ENCODE measurements at places on chromosomes 4 and X.
A peak's percentile ranks its signal among the peaks of the same experiment; 100 is the strongest.

- no peak for DNase-seq
Observed at GRCh38 chrX:91434351-91435168, at the start of gene PABPC5. Gene PABPC5 (plus strand): TSS chrX:91434839. CDS start chrX:91435578, 739 bp downstream.

DNA sequence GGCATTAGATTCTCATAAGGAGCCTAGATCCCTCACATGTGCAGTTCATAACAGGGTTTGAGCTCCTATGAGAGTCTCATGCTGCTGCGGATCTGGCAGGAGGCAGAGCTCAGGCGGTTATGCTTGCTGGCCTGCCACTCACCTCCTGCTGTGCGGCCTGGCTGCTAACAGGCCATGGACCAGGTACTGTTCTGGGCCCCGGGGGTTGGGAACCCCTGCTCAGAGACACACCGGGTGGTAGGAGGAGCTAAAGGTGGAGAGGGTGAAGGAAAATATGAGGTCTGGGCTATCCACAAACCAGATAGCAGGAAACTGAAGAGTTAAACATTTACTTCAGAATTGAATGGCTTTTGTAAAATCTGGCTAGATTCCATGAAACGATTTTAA lies 5.9 kb upstream of the F11 start:
- no peak for DNase-seq

DNA sequence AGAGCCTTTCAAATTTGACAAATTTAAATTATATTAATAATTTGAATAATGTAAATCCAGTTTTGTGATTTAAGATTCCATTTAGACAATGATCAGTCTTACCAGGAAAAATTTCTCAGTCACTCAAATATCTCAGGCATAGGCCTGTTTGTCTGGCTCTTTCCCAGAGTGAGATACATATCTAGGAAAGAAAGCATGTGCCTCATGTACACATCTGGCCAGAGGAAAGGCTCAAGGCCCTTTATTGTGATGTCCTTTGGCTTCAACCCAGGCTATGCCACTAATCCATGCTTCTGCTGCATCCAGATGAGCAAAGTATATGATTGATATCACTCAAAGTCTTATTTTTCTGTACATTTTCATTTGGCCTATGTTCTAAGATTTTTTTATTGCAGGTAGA lies 473.3 kb upstream of the ADGRL3 start:
- DNase-seq: no peak

- DNase-seq: no peak
Observed at GRCh38 chrX:9865804-9866472, 79.7 kb downstream of the SHROOM2 start.

GRCh38 chrX:65686236-65686635 lies 18.8 kb downstream of the MSN start:
- DNase-seq: no peak

DNA sequence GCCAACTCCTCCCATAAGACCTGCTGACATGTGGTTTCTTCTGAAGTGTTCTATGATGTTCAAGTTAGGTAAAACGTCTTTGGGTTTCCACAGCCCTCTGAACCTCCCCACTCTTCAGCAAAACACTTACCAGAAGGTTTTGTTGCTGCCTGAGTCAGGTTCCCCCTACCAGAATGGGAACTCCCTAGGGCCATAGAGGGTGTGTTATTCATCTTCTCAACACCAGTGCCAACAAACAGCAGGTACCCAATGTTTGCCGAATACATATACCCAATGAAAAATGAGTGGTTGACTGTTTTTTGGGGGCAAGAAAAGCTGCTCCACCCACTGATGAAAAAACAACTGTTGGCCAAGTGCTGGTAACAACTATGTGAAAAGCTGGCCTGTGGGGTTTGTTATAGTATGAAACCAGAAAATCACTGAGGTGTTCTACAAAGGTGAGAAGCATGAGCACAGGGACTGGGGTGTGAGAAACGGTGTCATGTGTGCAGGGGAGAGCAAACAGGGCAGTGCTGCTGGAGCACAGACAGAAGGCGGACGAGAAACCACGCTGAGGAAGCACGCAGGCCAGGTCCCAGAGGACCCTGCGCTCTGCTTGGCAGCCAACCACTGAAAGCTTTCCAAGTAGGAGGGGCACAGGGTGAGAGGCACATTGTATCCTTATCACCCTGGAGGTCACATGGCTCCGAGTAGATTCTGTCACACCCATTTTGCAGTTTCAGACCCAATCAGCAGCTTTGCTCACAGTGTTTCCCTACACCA lies 28.8 kb downstream of the ATP8A1 start:
- DNase-seq: peak; percentile 18

GRCh38 chr4:153260132-153260531 lies 55.9 kb downstream of the TRIM2 start:
- DNase-seq: no peak

DNA sequence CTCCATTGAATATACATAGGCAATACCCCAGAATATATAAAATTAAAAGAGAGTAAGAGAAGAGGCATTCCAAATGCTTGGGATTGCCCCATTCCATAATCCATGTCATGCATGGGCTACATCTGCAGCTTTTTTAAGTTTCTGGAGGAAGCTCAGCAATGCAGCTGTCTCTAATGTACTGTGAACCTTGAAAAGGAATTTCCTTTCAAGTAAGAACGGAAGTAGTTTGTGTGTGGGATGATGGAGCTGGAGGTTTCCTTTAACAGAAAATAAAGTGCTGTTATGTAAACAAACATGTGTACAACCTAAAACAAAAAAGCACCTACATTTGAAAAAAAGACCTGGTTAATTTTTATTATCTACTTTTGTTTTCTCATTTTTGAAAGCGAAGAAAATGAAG lies 303.5 kb downstream of the BMPR1B start:
- no peak for DNase-seq

DNA sequence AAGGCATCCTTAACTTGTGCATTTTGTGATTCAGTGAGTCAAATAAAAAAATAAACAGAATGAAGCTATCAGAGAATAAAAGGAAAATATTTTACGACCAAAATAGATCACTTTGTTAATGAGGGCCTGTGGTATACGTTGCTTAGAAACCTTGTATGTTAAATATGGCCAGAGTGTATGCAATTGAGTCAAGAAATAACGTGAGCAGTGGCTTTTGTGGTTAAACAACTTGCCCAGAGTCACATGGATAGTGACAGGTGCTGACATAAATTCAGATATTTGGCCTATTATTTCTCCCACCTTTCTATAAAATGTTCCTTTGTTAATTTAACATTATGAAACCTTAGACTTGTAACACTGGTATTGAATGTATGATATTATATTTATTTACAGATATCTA lies 393.4 kb downstream of the PABPC4L start:
- DNase-seq: no peak

DNA sequence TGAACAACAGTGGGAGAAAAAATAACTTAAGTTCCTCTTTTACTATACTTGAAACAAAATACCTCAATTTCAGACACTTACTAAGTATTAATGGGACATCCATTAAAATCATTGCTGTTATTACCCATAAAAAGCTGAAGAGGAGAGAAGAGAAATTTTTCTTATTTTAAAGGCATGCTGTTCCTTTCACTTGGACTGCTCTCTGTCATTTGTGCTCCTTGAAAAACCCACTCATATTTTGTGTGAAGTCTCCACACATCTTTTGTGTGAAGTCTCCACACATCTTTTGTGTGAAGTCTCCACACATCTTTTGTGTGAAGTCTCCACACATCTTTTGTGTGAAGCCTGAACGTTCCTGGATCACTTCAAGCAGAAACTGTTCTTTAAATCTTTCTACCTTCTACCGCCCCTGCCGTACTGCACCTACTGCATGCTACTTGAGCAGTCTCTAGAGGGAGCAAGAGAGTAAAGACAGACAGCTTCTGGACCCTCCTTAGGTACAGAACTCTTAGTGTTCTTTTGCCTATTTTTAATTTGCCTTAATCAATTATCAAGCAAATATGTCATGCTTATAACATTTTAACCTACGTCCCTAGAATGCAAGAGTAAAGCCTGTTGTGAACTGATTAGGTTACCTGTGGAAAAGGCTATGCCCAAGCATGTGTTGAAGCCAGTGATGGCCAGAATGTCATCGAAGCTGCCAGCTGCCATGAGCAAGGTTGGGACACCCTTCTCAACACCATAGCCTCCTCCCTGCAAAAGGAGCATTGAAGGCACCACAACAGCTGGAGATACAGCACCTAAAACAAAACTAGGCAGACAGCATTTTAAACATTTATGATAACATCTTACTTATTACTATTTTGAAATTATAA lies 27.1 kb upstream of the SLC9B1 start:
- peak; percentile 13 for DNase-seq

GRCh38 chr4:97720869-97721432 lies 422.3 kb downstream of the STPG2 start:
- DNase-seq: no peak

DNA sequence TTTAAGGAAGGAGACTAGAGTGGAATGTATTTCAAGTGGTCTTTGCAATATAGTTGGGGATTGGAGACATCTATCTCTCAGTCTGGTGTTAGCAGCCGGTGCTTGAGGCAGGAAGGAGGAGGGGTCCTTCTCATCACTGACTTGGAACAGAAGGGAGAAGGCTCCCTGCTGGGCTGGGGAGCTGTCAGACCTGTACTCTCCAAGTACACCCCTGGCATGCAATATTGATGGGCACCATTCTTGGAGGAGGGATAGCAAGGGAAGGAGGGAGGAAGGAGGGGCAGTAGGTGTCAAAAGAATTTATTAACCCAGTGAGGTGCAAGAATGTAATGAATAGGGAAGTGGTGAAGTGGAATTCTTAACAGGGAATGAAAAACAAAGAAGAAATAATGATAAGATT lies 338.8 kb downstream of the UNC5C start:
- no peak for DNase-seq

DNA sequence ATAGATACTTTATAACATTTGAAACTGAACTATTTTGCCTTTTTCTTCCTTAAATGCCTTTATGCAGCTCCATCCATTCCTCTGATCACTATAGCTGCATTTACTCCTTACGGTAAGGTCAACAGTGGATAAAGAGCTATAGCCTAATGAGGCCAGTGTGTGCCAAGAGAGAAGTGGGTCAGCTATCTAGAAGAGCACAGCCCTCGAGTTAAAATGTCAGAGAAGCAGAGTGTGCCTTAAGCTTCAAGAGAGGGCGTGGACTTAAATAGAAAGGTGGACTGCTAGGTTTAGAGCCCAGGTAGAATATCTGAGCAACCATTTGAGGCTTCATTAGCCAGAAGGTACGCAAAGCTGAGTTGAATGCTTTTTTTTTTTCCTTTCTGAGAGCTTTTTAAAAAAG lies 347.4 kb downstream of the BMPR1B start:
- DNase-seq: no peak

DNA sequence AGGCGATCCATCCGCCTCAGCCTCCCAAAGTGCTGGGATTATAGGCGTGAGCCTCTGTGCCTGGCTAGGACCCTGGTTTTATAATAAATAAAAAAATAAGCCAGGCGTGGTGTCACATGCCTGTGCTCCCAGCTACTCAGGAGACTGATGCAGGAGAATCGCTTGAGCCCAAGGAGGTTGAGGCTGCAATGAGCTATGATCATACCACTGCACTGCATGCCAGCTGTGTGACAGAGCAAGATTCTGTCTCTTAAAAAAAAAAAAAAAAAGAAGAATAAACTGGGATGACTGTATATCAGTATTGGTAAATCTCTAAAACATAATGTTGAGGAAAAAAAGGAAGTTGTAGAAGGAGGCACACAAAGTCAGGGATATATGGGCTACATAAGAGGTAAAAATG lies 45.7 kb upstream of the SLC34A2 start:
- no peak for DNase-seq

GRCh38 chrX:48961585-48962091 lies 4.2 kb upstream of the OTUD5 start:
- no peak for DNase-seq

- DNase-seq: no peak
Observed at GRCh38 chrX:110462957-110463356, 104.3 kb downstream of the RTL9 start.
